ENCODE measurements at places on chromosomes 16 and 17.

- DNase-seq = no peak
Measured at GRCh38 chr17:3924512-3925350, 8.5 kb upstream of the P2RX1 start.

DNA sequence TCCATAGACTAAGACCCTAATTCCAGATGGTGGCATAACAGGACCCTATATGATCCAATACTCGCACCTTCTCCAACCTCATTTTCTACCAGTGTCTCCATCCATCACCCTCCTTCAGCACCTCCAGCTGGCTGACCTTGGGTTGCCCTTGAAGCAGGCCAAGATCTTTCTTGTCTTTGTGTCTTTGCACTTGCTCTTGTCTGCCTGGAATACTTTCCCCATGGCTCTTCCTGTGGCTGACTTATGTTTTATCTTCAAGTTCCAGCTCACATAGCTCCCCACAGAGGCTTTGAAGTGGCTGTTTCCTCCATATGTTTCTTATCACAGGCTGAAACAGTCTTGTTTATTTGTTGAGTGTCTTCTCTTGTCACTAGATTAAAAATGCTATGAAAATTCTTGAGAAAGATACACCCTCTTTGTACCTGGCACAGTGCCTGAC, 29.6 kb upstream of the MMD start:
- DNase-seq = no peak

GRCh38 chr16:74485916-74486315, 64.6 kb upstream of the CLEC18B start:
- DNase-seq = no peak

- no peak for DNase-seq
Measured at GRCh38 chr16:87014112-87014511, 303.1 kb downstream of the C16orf95 start.

GRCh38 chr17:42849451-42850181, 1.4 kb upstream of the AOC3 start:
- no peak for DNase-seq

DNA sequence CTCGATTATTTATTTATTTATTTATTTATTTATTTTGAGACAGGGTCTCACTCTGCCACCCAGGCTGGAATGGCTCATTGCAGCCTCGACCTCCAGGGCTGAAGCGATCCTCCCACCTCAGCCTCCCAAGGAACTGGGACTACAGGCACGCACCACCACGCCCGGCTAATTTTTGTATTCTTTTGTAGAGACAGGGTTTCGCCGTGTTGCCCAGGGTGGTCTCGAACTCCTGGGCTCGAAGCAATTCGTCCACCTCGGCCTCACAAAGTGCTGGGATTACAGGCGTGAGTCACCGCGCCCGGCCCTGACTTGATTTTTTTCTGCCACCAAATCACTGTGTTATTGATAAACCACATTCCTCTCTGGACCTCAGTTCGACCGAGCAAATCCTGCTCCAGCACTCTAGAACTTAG, 758 bp upstream of the RPL23A start:
- no peak for DNase-seq

DNA sequence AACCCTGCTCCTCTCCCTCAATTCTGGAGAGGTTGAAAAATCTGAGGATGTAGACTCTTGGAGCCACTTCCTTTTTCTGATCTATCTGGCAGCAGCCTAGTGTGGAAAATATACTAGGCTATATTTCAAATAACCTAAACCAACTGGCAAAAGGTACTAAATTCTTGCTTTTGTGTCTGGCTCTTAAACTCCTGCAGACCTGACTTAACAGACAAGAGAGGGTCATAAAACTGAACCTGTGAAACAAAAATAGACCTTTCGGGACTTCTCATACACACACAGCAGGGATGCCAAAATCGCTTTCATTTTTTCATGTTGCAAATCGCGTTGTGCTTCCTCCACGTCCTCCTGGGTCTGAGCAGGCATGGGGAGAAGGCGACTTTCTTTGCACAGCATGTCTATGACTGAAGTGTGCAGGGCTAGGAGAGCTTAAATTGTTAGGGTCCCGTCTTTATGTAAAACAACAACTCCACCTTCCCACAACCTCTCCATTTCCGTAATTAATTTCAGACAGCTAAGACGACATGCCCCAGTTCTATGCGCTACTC, 520.7 kb upstream of the PSMD7 start:
- no peak for DNase-seq

DNA sequence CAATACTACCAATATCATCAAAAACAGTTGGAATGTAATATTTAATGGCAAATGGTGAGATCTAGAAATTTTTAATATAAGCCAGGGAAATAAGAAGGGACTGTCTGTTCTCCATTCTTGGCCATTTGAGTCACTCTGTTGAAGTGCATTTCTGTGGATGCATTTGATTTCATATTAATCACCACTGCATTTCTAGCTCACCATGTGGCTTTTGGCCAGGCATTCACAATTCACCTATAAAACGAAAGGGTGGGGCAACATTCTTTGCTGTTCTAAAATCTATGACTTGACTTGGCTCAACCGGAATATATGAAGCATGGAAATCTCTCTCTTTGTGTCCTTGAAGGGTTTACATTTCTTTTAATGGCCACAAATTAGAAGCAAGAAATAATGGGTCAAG, 483.0 kb downstream of the SLC39A11 start:
- no peak for DNase-seq

- no peak for DNase-seq
Measured at GRCh38 chr17:70886648-70887047, 717.3 kb downstream of the KCNJ2 start.

DNA sequence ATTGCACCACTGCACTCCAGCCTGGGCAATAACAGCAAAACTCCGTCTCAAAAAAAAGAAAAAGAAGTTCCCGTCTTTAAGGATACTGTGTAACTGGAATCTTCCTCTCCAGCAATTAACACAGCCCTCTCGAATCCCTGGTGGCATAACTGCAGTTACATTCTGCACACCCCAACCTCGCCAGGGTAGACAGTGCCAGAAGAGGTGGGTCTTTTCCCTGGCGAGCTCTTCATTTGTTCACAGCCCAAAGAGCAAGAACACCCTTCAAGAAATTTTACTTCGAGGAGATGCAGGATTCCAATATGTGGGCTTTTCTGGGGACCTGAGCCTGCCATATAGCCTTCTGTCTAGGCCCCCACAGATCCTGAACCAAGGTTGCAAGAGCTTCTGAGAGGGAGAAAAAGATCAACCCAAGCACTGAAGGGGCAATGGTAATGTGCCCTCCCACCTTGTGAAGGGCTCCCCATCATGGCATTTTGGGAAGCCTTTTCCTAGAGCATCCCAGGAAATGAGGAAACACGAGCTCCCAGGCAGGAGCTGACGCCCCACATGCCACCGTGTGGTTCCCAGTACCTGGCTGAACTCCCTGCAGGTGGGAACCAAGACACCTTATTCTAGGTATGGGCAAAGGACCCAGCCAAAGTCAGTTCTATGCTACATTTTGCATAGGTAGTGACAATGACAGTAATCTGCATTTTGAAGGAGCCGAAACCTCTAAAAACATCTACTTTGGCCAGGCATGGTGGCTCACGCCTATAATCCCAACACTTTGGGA, 26.9 kb downstream of the TK2 start:
- DNase-seq = no peak

- no peak for DNase-seq
Measured at GRCh38 chr16:60922920-60923319, 1113.3 kb downstream of the CDH8 start.

DNA sequence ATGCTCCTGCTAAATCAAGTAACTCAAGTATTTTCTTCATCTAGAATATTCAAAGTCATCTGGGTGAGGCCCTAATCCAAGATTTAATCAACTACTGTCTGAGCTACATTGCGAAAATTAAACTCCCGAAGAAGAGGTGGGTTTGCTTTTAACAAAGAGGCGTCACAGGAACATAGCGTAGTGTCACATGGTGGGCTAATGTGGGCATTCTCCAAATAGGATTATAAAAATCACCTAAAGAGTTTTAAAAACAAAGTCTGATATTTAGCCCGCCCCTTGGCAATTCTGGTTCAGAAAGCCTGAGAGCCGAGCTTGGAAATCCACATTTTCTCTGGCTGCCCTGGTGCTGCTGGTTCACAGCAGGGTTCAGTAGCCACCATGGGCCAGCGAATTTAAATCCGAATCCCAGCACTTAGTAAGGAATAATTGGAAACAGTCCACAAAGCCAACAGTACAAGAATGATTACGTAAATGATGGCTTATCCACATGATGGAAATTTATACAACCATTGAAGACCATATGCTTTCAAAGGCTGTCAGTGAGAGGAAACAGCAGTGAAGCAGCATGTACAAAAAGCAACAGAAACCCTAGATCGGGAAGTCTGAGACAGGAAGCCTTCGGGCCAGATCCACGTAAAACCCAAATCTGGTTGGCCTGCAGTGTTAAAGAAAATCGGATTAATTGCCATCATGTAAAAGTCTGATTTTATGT, 8.8 kb downstream of the PMM2 start:
- no peak for DNase-seq

DNA sequence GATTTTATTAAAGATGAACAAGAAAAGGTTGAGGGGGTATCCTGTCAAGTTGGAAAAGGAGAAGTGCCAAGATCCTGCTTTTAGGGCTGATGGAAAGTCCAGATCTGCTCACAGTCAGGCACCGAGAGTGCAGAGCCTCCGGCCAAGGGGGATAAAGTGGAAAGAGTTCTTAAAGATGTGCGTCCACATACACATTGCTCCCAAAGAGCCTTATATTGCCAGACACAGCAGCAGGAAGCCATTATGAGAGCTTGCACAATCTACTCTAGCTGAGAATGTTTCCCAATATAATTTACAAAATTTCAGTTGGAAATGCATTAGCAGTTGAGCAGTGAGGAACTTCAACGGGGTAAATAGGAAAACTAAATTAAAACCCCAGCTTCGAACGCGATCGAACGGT, 95.6 kb downstream of the SALL1 start:
- DNase-seq = no peak

DNA sequence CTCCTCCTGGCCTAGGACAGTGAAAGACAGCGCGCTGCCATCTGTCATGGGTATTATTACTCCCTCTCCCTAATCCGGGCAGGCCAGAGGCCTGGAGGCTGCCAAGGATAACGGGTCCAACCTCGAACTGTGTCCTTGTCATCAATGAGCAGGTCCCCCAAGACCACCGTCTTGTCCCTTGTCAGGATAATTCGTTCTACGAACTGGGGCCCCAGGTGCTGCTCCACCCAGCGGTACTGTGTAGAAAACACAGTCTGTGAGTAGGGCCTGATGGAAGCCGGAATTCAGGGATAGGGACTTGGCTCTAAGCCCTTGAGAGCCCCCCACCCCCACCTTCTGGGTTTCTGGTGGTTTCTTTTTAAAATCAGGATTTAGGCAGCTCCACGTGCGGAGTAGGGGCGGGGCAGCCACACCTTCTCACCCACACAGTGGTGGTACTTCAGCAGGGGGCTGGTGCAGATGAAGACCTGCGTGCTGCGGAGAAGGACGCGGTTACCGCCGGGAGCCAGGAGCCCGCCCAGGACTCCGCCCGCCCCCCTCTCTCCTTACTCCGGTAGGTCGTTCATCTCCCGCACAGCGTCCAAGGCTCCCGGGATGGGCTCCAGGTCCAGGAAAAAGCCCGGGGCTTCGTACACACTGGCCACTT, 787 bp downstream of the NT5C start:
- DNase-seq = peak; percentile 89

DNA sequence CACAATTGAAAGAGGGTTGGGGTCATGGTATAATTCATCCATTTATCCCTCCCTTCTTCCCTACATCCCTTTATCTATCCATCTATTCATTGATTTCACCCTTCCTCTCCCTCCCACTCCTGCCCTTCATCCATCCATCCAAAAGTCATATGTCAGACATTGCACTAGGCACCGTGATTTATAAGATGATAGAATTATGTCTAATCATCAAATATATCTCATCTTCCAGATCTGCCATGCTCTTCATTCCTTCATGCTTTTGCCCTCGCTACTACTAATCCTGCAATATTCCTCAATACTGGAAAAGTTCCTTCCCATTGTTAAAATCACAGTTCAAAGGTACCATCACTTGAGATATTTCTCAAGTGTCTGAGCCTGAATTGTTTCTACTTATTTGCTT, 335.2 kb upstream of the CDH11 start:
- DNase-seq = no peak

DNA sequence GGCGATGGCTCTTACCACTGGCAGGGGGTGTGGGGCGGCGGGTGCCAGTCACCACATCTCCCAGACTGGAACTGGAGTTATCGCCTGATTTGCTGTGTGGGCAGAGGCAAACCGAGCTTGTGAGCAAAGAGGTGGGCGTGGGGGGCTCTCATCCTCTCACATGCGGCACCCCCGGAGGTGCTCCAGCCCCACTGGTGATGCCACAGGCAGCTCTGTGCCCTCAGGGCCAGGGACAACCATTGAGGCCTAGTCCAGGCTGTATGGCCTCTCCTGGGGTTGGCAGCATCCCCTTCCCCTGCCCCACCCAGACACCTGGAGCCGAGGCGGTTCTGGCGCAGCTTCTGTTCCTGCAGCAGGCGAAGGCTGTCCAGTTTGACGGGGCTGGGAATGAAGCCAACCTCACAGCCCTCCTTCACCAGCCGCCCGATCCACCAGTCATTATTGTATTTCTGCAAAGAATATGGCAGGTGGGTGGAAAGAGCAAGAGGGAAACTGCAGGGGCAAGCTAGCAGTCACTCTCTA, 10.9 kb downstream of the CACNB1 start:
- no peak for DNase-seq

DNA sequence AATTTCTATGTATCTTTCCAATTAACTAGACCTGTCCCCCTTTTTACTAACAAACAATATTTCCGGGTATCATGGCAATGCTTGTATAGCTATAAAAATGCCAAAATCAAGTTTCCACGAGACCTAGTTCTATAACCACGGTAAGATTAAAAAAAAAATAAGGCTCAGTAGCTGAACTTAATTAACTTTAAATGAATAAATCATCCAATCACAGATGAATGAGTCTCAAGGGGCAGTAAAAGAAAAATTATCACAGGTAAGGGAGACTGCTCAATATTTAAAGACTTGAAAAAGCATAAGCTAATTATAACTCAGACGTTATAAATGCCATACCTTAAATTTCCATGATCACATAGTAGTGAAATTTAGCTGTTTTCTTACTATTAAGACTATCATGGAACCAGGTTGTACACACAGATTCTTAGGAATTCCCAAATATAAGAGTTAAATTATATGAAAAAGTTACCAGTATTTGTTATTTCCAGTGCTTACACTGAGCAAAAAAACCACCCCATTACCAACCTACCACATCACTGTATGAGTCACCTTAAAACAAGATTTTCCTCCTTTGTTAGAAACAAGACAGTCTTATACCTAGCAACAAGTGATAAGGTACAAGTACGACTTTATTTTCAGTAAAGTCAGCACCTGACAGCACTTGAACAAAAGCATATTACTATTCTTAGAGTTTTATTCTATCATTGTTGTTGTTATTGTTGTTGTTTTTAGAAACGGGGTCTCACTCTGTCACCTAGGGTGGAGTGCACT, 20.6 kb downstream of the SSH2 start:
- no peak for DNase-seq

GRCh38 chr16:24539850-24540601, 660 bp downstream of the RBBP6 start:
- peak; percentile 81 for DNase-seq

DNA sequence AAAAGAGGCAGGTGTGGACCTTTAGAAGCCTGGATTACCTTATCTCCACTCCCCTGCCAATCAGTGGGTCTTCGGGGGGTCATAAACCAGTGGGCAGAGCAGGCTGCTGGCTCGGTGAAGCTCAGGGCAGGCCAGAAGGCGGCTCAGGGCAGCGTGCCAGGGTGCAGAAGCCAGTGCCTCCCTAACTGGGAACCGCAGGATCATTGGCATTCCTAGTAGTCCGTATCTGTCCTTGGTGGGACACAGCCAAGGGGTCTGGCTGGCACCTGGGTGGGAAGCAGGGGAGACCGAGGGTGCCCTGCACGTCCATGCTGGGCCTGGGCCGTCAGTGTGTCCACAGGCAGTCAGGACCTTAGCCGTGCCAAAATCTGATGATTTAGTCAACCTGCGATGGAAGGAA, 76.8 kb downstream of the SEC14L1 start:
- DNase-seq = no peak

All from right kidney (tissue), 9 donors.